ENCODE measurements at places on chromosomes 1 and 21.

- no peak for DNase-seq
Measured at GRCh38 chr1:159591981-159592380, 4.4 kb downstream of the APCS start.

DNA sequence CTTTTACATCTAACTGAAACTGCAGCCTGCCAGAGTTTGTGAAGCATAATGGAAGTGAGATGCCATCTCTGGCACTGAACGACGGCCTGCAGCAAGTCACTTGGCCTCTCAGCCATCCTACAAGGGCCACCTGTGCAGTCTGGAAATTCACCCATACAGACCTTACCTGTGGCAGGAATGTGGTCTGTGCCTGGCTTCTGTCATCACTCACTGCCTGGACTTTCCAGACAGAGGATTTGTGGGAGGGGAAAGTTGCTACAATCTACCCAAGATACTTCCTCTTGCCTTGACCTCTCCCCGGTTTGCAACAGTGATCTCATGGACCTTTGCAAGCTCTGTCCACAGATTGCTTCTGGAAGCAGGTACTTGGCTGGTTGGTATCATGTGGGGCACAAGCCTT is 58.4 kb upstream of the ATP1B1 start:
- no peak for DNase-seq

GRCh38 chr1:109881906-109882287 is 28.8 kb upstream of the CSF1 start:
- DNase-seq, result no peak

- DNase-seq, result peak; percentile 30
Measured at GRCh38 chr1:28323720-28324119, 5.1 kb upstream of the MED18 start.

- peak; percentile 84 for DNase-seq
Measured at GRCh38 chr1:210448297-210448892, 119.7 kb downstream of the HHAT start.

GRCh38 chr21:38244885-38245869 is 11.6 kb upstream of the KCNJ15 start:
- peak; percentile 43 for DNase-seq

- no peak for DNase-seq
Measured at GRCh38 chr1:211641044-211641800, 34.2 kb downstream of the NEK2 start.

GRCh38 chr1:3674100-3675094 is 22.1 kb downstream of the TP73 start:
- DNase-seq, result no peak

DNA sequence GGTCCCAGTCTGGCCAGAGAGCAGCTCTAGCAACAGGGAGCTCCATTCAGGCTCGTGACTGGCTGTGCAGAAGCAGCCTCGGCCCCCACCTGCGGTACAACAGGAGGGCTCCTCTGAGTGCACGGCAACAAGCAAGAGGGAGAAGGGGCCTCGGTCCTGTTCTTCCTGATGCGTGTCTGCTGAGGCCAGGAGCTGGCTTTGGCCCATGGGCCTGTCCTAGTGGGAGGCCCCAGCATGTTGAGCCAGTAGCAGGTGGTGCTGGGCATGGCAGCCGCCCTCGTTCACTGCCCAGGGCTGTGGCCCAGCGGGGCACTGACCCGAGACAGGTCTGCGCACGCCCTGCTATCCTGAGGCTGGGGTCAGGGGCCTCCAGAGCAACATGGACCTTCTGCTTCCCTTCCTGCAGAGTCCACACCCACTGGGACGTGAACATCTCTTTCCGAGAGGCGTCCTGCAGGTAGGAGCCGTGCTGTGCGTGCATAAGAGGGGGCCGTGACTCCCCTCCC is 7.0 kb downstream of the SAMD11 start:
- DNase-seq, result no peak

- DNase-seq, result peak; percentile 43
Measured at GRCh38 chr1:220281159-220281574, 8.9 kb upstream of the RAB3GAP2 start.

DNA sequence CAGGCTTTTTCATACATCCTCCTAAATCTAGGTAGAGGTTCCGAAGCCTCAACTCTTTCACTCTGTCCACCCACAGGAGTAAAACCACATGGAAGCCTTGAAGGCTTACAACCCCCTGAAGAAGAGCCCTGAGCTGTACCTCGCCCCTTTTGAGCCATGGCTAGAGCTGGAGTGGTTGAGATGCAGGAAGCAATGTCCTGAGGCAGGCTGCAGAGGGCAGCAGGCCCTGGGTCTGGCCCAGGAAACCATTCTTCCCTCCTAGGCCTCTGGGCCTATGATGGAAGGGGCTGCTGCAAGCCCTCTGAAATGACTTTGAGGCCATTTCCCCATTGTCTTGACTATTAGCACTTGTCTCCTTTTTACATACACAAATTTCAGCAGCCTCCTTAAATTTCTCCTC is 1503.0 kb downstream of the KCNT2 start:
- DNase-seq, result no peak

GRCh38 chr1:90204780-90205179 is 209.9 kb downstream of the ZNF326 start:
- DNase-seq, result peak; percentile 15

- no peak for DNase-seq
Measured at GRCh38 chr1:222109836-222110235, 367.9 kb upstream of the DUSP10 start.

DNA sequence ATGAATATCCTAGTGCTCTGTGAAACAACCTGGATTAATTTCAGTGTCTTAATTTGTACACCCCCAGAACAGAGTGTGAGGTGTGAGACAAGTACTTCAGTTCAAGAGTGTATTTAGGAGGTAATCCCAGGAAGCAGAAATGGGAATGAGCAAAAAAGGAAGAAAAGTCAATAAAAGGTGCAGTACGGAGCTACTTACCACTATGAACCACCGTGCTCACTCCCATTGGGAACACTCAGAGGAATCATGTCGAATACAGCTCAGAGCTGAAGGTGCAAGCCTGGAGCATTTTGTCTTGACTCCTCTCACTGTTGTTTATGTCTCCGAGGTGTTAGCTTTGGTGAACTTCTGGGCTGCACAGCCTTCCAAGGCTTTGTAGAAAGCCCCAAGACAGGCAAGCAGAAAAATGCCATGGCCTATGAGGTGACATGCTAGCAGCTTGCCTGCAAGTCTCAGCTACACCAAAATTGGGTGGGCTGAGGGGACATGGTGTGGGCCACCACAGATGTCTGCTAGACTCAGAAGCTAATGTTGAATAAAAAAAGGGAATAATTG is 7.4 kb upstream of the SVBP start:
- DNase-seq, result peak; percentile 37

GRCh38 chr1:110580244-110580643 is 25.9 kb downstream of the KCNA2 start:
- DNase-seq, result no peak

DNA sequence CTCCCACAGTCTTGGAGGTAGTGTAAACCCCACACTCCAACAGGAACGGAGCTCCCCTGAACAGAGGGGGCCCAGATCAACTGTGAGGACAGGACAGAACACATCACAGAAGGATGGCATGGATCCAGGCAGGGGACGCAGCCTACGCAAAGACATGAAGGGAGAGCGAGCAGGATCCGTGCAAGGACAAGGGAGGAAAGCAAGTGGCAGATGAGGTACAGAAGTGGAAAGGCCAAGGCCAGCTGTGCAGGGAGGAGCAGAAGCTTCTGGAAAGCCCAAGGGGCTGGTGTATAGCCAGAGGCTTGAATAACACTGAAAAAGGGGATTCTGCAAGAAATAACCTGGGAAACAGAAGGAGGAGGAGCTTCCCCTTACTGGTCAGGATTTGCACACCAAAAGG is 81.2 kb downstream of the SIPA1L2 start:
- no peak for DNase-seq

DNA sequence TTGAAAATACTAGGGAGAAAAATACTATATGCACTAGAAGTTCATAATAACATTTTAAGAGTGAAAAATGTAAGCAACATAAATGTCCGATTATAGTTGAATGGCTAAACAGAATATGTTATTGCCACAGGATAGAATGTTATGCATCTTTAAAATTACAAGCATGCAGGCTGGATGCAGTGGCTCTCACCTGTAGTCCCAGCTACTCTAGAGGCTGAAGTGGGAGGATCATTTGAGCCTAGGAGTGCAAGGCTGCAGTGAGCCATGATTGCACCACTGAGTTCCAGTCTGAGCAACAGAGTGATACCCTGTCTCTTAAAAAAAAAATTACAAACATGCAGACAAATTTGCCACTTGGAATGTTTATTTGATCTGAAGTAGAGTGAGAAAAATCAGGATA is 3.0 kb upstream of the BATF3 start:
- no peak for DNase-seq

- no peak for DNase-seq
Measured at GRCh38 chr21:19343711-19344110, 940.1 kb upstream of the TMPRSS15 start.

- DNase-seq, result peak; percentile 69
Measured at GRCh38 chr1:200483491-200484143, 73.8 kb upstream of the ZNF281 start.

GRCh38 chr1:145979746-145980456 is 15.4 kb downstream of the POLR3GL start:
- peak; percentile 58 for DNase-seq

GRCh38 chr1:94716965-94717364 is 103.2 kb upstream of the SLC44A3 start:
- DNase-seq, result peak; percentile 50

Measured in hematopoietic multipotent progenitor cell treated with erythropoietin and hydrocortisone succinate and interleukin-3 and kit ligand, for 4 days (in vitro differentiated cells).